ENCODE measurements at places on chromosomes 2 and 18.
A peak's percentile ranks its signal among the peaks of the same experiment; 100 is the strongest.

GRCh38 chr18:49029628-49030027, 78.9 kb upstream of the SMAD7 start:
- no peak for DNase-seq

DNA sequence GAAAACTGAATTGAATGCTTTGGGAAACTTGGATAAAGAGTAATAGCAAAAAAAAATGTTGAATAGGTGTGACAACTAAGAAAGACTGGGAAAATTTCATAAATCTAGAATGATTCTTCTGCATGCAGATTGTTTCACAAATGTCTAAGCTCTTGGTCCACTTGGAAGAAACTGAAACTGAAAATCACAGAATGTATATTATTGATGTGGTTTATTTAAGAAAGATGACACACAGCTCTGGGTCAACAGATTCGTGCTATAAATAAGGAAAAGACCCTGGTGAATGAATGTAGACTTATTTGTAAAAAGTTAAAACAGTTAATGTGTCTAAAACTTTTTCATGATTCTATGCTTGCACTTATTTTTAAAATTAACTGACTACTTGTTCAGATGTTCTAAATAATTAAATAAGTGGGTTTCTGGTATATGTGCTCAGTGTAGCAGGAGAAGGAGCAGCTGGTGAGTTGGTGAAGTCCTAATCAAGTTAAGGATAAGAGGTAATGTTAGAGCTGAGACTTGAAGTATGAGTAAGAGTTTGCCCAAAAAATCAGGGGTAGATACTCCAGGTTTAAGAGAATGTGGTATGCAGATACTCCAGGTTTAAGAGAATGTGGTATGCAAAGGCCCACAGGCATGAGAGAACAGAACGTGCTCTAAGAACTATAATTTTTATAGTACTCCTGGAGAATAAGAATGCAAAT, 24.5 kb downstream of the UGP2 start:
- no peak for DNase-seq

GRCh38 chr18:79379931-79380815, 15.6 kb upstream of the NFATC1 start:
- no peak for DNase-seq

GRCh38 chr2:120174963-120175581, 48.1 kb downstream of the TMEM185B start:
- DNase-seq, result no peak

DNA sequence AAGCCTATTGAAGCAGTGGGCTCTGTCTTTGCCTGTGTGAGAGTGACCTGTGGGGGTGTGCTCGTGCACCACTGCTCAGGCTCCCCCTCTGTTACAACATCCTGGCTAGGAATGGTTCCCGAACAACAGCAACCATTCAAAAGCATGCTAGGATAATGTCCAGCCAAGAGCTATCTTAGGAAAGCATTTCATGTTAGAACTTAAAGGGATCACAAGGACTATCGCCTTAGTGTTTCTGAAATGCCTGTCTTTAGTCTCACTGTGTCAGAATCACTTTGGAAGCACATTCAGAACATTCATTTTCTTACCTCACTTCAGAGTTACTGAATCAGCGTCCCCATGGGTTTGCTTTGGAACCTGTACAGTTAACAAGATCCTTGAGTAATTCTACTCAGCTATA, 134.9 kb upstream of the DSEL start:
- no peak for DNase-seq

DNA sequence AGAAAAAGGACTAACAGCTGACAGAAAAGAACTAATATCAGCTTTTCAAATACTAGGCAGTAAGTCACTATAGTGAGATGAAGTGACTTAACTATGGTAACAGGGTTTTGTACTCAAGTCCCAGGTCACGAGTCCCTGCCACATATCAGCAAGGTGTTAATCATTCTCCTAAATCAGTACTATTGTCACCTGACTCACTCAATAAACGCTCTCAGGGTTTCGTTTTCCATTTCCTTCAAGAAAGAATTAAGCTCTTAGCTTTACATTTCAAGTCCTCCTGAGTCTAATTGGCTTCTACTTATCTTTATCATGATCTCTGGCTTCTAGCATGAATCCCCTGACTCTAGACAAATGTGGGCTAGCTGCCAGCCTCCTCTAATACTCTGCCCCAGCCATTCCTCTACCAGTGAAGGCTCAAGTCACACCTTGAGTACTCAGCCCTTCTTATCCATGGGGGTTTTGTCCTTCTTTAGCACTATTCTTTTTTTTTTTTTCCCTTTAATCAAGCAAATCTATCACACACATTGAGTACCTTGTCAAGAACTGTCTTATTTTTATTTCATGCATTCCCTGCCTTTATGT, 20.0 kb downstream of the BUB1 start:
- DNase-seq, result no peak

DNA sequence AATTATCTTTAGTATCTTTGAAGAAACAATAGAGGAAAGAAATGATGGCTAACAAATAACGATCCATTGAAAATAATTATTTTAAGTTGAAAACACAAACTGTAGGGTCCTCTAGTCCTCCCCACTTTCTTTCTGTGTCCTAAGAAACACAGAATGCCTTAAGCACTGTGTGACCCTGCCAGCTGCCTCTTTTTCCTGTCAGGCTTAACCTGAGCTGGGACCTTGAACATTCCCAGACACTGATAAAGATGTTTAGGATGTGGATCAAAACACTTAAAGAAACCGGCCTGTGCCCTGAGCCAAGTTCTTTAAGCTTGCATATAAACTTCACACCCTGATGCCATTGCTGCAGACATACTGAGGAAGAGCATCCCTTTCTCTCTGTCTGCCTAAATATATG, 755.4 kb upstream of the VRK2 start:
- no peak for DNase-seq

DNA sequence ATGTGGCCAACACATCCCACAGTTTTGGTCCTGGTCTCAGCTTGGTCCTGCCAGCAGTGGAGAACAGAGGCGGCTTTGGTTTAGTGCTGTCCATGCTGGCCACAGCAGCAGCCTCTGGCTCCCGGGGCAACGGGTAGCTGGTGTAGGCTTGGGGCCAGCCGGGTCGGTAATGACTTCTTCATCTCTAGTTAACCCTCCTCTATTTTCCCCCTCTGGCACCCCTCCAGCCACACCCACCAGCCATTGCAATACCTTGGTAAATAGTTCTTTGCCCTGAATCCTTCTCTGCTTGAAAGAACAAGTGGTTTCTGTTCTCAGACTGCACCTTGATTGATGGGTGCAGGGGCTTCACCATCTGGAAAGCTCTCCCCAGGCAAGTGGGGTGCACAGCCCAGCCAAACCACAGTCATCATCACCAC, 31.7 kb upstream of the ZNF396 start:
- no peak for DNase-seq

DNA sequence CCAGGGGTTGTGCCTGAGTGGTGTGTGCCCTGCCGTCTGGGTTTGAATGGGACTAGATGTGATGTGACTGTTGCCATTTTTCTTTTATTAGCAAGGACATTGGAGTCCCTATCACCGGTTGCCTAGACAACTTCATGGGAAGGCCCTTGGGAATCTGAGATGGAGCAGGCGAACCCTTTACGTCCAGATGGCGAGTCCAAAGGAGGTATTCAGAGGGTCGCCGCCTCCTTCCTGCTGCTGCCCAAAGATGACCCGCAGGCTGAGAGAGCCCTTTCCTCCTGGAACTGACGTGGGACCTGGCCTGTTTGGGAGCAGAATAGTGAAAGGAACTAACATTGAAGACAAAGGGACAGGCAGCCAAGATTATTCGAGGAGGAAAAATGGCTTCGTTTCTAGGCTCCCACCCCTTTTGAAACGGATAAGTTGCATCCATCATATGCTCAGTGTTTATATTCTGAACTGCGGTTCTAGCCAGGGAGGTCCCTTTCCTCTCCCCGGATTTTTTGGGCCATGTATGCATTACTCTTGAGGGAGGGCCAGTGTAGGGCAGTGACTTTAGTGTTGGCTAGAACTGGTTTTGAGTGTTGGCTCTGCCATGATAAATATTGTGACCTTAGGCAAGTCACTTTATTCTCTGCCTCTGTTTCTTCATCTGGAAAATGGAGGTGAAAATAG, 673 bp downstream of the CENPO start:
- peak; percentile 72 for DNase-seq
